ENCODE measurements at places on chromosomes 6 and 20. TPM values are rescaled to one million over a fixed set of nuclear protein-coding genes. Genes with fewer than 3 reads are reported as not detected.

The SYNGAP1 gene
- polyA plus RNA-seq: 30.5 TPM

DNA sequence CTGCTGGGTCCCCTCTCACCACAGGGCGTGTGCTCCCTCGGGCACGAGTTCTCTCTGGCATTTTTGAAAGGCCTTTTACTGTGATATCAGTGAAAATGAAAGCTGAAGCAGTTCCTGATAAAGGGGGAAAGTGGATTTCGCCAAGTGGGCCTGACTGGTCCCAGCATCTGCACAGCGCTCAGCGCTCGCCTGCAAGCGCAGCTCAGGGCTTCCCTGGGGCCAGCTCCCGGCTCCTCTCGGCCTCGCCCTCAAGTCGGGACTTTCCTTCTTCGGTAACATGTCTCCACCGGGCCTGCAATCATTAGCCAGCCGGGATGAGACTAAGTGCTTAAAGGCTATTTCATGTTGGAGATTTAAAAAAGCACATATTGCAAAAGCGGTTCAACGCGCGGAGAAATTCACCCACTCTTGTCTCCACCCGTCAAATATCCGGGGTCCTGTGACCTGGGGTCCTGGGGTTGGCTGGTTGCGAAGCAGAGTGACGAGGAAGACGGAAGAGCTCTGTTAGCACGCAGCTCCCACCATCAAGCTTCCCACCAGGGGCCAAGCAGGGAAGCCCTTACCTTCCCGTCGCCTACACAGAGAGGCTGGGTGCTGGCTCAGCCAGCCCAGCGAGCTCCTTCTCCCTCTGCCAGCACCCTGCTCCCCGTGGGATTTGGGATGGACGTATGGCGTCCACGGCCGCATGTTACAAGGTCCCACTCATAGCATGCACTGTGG is 114.1 kb downstream of the SMOC2 start:
- DNase-seq: no peak

- no peak for DNase-seq
These were observed 217.6 kb upstream of the SNX9 start for GRCh38 chr6:157605484-157605883.

DNA sequence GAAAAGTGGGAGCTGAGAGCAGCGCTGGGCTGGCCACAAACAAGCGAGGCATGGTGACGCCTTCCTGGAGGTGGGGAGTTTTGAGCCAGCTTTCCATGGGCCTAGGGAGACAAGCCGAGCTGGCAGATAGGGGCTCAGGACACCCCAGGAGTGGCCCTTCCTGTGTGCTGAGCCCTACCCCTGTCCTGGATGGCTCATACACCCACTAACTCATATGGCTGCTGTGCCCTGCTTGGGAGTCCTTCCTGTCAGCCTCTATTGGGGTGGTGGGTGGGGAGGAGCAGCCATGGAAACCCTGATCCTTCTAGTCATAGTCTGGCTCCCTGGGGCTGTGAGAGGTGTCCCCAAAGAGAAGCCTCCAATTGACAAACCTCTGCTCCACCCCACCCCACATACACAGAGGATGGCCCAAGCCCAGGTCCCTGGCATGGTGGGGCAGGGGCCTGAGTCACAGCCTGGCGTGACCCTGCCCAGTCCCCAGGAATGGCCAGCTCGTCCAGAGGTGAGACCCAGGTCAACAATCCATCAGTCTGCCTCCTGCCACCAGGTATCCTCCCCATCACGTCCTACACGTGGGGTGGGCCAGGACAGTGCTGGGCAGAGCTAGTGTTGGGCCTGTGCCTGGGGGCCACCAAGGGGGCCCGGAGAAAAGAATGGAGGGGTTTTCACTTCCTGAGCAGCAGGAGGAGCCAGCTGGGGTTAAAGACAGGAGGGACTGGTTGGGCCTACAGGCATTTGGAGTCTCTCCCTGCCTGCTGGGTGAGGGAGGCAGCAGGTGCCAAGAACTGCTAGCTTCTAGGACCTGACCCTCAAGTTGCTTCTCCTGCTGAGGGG is 52.2 kb downstream of the MRPL14 start:
- DNase-seq: no peak

GRCh38 chr6:168794491-168794890 is 353.5 kb downstream of the SMOC2 start:
- DNase-seq: no peak

The MCHR2 gene
- 0.03 TPM for polyA plus RNA-seq

- no peak for DNase-seq
These were observed 211.8 kb downstream of the QKI start for GRCh38 chr6:163626073-163626867.

DNA sequence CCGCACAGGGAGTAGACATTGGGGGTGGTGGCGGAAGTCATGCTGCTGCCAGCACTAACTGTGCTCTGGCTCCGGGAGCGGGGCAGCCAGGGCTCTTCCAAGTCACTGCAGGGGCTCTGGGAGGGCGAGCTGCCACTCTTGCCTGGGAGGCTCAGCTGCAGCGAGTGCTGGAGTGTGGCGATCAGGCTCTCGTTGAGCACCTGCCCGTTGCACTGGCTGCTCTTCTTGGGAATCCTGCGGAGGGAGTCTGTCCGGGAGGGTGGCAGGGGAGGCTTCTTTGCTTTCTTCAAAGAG is 28.0 kb downstream of the HEBP2 start:
- no peak for DNase-seq

DNA sequence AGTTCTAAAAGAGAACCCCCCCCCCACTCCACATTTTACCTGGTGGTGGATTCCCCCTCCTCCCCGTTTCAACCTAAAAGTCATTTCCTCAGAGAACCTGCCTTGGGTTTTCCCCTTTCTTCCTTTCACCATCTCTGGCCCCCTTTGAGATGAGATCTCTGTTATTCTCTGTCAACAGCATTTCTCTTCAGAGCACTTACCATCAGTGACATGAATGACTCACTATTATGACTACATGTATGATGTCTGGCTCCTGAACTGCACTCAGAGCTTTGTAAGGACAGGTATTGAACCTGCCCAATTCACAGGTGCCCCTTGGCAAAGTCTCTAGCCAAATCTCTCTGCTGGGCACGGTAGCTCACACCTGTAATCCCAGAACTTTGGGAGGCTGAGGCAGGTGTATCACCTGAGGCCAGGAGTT is 61.4 kb upstream of the JARID2 start:
- DNase-seq: no peak

- DNase-seq: no peak
These were observed 508.0 kb downstream of the QKI start for GRCh38 chr6:163922562-163922961.

GRCh38 chr6:166999884-167000253 is 672 bp downstream of the CEP43 start:
- no peak for DNase-seq

The PRR18 gene
- polyA plus RNA-seq: 0.30 TPM

The DSTN gene
- 444 TPM for polyA plus RNA-seq

DNA sequence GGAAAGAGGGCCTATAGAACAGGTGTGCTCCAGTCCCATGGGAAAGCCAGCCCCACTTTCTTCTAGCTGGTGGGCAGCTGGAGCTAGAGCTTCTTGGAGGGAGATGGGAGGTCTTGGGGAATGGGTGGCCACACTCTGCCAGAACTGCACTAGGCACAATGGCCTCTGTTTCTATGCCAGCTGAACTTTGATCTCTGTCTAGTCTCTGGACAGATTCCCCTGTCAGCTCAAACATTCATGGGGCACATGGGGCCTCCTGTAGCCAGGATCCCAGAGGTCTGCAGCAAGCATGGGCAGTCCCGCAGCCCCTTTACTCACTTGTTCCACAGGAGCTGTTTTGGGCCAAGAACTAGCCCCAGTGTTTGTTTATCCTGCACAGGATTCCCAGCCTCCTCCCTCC is 591.3 kb upstream of the HS3ST5 start:
- DNase-seq: no peak

The MYLK2 gene
- 0.44 TPM for polyA plus RNA-seq
